Stimulated activated CD8-positive, alpha-beta memory T cell treated with anti-CD3 and anti-CD28 coated beads, Interleukin-4, amount 100 ng/mL, for 24 hours (primary cell): ENCODE measurements at places on chromosomes 4 and X.
A peak's percentile ranks its signal among the peaks of the same experiment; 100 is the strongest.

- DNase-seq = no peak
Measured at GRCh38 chr4:86271057-86271456, 88.8 kb downstream of the MAPK10 start.

GRCh38 chr4:169566021-169566818 lies 46.2 kb downstream of the NEK1 start:
- no peak for DNase-seq

DNA sequence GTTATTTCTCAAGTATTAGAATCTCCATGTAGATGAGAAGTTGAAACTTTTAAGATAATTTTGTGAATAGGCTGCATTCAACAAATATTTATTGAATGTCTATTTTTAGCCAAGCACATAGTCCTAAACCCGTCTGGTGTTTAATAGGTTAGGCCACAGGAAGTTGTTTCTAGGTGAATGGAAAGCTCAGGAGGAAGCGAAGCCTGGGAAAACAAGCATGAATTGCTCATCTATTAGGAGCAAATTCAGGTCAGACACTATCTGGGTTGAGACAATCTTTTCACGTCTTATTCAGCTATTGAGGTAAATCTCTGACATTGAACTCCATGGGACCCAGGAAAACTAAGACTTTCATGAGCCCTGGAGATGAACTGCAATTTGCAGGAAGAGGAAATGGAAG lies 43.1 kb upstream of the FREM3 start:
- DNase-seq = no peak

GRCh38 chr4:86939729-86940575 lies 5.1 kb downstream of the AFF1 start:
- DNase-seq = no peak

- DNase-seq = no peak
Measured at GRCh38 chr4:16489226-16489625, 263.0 kb upstream of the TAPT1 start.

GRCh38 chr4:79498282-79498681 lies 90.3 kb upstream of the GK2 start:
- DNase-seq = no peak

GRCh38 chrX:137194164-137194563 lies 160.4 kb upstream of the GPR101 start:
- DNase-seq = no peak

DNA sequence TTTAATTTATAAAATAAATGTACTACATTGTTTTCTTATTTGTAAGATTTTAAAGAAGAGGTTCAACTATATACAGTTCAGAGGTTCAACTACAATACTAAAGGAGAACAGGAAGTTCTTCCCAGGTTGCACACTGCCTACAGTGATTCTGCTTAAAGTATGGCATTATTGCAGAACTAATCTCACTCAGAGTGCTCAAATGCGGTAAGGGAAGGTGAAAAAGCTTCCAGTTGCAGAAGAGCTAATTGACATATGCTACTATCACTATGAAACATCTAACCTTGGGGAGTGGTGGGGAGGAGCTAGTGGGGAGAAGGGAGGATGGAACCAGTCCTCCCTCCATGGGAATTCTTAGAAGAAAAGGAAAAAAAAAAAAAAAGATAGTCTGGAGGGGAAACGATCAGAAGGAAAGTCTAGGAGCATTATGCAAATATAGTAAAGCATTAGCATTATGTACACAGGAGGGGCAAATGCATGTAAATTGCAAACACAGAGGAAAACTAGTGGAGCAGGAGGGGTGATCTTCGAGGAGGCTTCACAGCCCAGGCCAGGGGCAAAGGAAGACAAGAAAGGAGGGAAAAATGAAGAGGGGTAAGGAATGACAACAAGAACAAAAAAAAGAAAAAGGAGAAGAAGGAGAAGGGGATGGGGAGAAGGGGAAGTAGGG lies 32.0 kb upstream of the MMAA start:
- no peak for DNase-seq

DNA sequence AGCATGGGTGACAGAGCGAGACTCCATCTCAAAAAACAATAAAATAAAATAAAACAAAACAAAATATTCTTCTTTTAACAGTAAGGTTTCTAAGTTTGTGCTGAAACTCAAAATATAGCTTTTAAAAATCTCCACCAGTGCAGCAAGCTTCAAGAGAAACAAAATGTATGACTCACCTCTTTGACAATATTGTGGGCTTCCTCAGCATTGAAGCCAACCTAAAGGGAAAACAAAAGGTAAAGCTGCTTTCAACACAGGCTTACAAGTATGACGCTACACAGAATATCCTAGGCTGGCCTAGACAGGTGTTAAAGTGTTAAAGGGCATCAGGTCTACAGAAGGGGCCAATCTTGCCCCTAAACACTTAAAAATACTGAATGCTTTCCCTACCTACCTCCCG lies 1.2 kb downstream of the DYNLT3 start:
- no peak for DNase-seq

- no peak for DNase-seq
Measured at GRCh38 chr4:38411092-38411491, 252.9 kb upstream of the KLF3 start.

DNA sequence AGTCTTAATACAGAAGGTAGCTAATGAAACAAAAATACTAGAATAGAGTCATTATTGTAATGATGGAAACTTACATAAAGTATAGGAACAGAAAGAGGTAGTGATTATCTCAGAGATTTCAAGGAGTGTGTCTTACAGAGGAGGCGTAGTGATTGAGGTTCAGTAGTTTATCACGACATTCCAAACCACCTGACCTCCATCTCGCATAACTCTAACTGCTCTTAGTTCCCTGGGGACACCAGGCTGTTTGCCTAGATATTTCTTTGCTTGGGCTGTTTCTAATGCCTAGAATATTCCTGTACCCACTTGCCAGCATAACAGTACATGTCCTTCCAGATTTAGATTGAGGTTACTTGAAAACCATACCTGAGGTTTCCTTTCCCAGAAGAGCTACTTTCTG lies 29.1 kb downstream of the STAG2 start:
- no peak for DNase-seq

GRCh38 chrX:138775517-138775916 lies 64.0 kb upstream of the FGF13 start:
- DNase-seq = no peak

GRCh38 chr4:24642981-24643547 lies 58.7 kb upstream of the DHX15 start:
- no peak for DNase-seq

DNA sequence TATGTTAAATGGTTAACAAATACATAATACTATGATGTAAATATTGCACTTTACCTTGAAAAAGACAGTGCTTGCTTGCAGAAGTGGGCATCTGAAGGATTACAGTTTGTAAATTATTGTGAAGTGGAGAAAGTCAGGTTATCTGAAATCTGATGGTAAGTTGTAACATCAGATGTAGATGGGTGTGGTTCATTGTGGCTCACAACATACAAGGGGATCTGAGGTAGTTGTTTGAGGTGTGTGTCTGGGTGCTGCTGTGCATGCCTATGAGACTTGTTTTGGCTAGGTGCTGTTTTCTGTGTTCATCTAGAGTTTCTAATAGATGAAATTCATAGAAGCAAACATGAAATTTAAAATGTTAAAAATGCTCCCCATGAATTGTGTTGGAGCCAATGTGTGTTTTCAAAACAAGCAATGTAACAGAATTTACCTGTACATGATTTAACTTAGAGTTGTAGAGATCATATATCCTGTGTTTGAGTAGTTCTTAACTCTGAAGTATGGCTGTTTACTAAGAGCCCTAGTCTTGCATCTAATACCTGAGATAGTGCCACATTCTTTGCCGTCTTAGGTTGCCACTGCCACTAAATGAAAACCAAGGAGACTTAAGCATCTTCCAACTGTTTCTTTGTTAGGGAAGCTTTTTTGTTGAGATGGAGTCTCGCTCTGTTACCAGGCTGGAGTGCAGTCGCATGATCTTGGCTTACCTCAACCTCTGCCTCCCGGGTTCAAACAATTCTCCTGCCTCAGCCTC lies 11.9 kb upstream of the NDUFC1 start:
- DNase-seq = no peak

DNA sequence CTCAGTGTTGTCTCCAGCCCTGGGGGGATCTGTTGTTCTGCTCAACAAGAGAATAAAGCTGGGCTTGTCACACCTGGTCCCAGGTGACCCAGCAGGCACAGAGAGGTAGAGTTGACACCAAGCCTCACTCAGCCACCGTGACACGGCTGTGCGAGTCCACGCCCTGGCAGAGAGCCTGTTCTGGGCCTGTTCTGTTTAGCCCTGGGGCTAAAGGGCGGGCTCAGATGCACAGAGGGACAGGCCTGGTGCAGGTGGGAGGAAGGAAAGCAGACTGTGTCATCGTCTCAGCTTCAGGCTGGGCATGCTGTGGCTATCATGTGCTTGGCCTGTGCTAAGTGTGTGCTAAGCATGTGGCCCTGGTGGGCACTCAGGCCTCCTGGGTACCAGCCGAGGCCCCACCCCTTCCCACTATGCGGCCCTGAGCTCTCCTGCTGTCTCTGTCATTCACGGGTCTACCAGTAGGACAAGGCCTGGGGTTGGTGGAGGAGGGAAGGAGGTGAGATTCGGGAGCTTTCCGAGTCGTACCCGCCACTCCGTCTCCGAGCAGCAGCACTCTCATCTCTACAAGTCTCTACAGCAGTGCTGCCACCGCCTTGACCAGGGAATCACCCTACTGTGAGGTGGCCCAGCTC lies 10.8 kb downstream of the WFS1 start:
- no peak for DNase-seq

DNA sequence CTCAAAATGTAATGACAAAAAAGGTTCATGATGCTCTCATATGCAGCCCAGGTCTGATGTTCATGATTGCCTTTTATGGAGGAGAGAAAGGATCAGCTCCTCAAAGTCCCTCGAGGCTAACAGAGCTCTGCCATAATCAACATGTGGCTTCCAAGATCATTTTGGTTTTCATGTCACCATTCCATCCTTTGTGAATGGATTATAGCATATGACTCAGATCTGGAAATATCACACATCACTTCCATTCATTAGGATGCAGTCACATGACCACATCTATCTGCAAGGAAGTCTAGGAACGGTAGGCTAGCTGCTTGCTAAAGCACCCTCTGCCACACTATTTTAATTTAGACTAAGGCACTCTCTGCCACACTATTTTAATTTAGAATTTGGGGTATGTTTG lies 77.6 kb downstream of the COX18 start:
- no peak for DNase-seq

- peak; percentile 3 for DNase-seq
Measured at GRCh38 chrX:14095702-14096101, 66.0 kb upstream of the GEMIN8 start.

- no peak for DNase-seq
Measured at GRCh38 chr4:5932035-5932568, 39.2 kb upstream of the CRMP1 start.

DNA sequence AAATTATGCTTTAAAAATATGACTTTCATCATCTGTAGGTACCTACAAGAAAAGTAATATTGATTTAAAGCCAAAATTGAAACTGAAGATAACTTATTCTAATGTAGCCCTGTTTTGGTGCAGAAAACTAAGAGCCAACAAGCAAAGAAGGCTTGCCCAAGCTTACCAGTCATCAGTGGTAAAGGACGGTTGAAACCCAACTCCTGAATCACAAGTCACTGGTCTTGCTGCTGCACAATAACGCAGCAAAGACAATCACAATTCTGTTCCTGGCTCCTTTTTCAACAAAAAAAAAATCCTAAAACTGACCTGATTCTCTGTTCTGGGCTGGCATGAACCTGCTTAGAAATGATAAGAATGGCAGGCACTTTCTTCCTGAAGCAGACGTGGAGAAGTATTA lies 34.5 kb downstream of the WDFY3 start:
- DNase-seq = no peak

DNA sequence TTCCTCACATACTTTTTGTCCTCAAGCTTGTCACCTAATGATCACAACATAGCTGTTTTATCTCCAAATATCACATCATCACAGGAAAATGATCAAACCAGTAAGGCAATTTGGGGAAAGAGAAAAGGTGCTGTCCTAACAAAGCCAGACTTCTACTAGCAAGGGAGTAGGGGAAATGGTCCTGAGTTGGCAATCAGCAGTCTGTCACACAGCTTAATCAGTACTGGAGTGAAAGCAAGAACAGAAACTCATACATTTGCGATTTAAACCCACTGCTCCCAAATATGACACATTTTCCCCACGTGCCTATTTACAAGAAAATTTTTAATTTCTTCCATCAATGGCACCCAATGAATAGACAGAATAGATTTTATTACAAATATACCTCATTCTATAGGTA lies 546.8 kb upstream of the FMR1 start:
- DNase-seq = no peak

DNA sequence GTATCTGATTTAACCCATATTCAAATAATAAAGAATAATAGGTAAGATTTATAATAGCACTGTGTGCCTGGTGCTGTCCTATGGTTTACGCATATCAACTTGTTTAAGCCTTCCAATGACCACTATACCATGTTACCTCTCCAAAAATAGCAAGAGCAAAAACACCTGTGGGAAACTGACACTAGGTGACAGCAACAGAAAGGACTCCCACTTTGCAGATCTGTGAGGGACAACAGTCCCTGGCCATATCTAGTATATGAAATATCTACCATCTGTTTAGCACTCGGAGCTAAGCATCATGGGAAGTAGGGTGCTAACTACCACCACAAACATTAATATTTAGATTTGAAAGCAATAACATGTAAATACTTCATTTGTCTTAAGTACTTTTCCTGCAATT lies 55.7 kb upstream of the TXK start:
- DNase-seq = no peak

GRCh38 chr4:148369919-148370318 lies 72.3 kb downstream of the NR3C2 start:
- no peak for DNase-seq

GRCh38 chrX:130082244-130083106 lies 27.8 kb downstream of the ELF4 start:
- DNase-seq = peak; percentile 70

DNA sequence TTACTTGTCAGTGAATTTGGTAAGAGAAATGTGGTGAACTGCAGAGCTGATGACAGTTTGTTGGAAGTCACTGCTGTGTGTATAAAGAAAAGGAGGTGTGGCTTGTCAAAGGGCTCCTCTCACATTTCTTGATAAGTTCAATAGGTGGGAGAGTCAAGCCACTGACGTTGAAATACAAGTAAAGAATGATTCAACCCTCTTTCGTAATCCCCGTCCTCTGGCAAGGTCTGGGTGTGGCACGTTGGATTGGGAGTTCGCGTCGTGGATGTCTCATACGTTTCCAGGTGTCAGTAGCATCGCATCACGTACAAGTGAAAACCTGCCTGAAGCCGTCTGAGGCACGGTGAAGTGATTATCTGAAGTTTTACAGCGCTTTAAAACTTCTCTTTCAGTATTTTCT lies 76.4 kb downstream of the EGF start:
- DNase-seq = no peak

GRCh38 chrX:100048156-100048555 lies 361.9 kb downstream of the PCDH19 start:
- DNase-seq = no peak

DNA sequence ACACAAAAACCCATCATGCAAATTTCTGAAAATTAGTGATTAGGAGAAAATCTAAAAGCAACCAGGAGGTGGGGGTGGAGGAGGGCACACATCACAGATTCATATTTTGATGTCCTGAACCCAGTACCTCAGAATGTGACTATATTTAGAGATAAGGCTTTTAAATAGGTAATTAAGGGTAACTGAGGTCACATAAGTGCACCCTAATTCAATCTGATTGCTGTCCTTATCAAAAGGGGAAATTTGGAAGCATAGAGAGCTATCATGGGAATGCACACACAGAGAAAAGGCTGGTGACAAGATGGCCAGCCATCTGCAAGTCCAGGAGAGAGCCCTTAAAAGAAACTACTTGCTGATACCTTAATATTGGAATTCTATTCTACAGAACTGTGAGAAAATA lies 281.8 kb upstream of the UGT8 start:
- DNase-seq = no peak

- no peak for DNase-seq
Measured at GRCh38 chrX:130267956-130268448, 697 bp downstream of the ZNF280C start.
